ENCODE measurements at places on chromosomes 13 and 19.

- peak; percentile 60 for DNase-seq
These were observed 696 bp upstream of the SAMD1 start for GRCh38 chr19:14091081-14091812.

GRCh38 chr13:36848199-36848982 lies 29.4 kb downstream of the RFXAP start:
- no peak for DNase-seq

DNA sequence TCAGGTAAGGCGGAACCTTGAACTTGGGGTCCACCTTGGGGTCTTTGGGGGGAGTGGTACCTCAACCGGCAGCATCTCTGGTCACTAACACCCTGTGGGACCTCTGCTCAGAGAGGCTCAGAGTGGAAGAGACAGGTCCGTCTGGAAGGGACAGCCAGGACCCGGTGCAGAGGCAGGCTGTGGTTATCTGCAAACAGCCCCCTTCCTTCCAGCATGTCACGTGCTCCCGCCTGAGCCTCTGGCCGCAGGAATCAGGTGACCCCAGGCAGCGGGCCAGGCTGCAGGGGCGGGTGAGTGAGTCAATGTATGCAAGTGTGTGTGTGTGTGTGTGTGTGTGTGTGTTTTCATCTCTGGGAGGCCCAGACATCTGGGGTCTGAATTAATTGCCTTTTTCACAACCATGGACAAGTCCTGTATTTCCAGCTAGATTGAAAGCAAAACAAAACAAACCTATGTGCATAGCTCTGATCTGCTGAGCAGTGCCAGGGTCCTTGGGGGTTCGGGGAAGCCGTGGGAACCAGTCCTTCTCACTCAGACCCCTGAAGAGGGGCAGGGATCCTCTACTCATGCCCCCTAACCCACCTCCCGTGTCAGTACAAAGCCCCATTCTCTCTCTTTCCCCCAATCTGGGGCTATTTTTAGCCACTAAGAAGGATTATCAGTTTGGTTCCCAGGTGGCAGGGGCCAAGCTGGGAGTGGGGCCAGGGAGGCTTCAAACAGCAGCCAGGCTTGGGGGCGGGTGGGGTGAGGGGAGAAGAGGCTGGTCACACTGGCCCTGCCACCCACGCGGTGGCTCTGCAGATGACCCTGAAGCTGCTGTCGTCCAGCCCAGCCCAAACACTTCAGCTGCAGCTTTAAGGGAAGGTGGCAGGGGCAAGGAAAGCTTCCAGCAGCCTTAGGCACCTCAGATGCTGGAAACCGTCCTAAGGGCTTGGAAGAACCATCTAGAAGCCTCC lies 31.4 kb downstream of the CERS4 start:
- peak; percentile 91 for DNase-seq

DNA sequence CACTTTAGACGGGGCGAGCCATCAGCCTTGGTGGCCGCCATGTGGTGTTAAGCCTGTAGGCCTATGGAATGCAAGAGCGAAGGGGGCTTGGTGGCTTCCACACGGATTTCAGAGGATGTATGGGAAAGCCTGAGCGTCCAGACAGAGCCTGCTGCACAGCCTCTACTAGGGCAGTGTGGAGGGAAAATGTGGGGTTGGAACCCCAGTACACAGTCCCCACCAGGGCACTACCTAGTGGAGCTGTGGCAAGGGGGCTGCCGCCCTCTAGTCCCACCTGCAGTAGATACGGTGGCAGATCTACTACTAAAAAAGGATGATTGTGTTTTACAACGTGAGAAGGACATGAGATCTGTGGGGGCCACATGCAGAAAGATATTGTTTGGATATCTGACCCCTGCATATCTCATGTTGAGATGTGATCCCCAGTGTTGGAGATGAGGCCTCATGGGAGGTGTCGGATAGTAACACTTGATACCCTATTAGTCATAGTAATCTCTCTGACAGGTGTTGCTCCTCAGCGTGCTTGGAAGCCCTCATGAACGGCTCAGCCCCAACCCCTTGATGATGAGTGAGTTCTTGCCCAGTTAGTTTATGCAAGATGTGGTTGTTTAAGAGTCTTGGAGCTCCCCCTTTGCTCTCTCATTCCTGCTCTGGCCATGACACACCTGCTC lies 45.6 kb downstream of the LHFPL6 start:
- DNase-seq: no peak

DNA sequence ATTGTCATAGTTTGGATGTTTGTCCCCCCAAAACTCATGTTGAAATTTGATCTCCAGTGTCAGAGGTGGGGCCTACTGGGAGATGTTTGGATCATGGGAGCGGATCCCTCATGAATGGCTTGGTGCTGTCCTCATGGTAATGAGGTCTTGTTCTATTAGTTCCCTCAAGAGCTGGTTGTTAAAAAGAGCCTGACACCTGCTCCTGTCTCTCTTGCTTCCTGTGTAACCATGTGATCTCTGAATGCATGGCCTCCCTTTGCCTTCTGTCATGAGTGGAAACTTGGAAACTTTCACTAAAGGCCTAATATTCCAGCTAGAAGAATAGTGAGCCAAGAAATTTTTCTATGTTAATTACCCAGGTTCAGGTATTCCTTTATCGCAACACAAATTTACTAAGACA lies 311.4 kb upstream of the ATXN8OS start:
- no peak for DNase-seq

GRCh38 chr13:105033999-105034398 lies 1501.5 kb downstream of the EFNB2 start:
- no peak for DNase-seq

- DNase-seq: no peak
These were observed 21.8 kb downstream of the ARRDC2 start for GRCh38 chr19:18029617-18030338.

DNA sequence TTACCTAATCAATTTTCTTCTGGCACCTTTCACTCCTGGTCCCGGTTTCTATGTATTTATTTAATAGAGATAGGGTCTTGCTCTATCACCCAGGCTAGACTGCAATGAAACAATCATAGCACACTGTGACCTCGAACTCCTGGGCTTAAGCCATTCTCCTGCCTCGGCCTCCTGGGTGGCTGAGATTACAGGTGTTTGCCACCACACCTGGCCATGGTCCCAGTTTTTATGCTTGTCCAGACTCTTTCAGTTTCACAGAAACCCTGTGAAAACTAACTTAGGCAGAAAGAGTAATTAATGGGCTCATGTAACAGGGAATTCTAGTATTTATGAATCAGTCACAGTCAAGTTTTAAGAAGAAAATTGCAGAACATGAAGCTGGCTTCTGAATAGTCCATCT lies 9.0 kb upstream of the STK24 start:
- no peak for DNase-seq

DNA sequence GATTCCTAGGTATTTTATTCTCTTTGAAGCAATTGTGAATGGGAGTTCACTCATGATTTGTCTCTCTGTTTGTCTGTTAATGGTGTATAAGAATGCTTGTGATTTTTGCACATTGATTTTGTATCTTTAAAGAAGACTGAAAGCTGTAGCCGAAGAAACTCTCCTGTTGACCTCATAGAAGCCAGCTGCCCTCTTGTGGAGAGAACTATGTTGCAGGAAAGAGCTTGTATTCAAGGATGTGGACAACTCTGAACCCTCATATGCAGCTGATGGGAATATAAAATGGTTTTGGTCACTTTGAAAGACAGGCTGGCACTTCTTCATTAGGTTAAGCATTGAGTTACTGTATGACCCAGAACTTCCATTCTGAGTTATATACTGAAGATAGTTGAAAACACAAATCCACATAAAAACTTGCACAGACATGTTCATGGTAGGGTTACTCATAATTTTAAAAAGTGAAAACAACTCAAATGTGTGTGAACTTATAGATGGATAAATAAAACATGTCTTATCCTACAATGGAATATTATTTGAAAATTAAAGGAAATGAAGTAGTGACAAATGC lies 65.8 kb upstream of the SLITRK6 start:
- peak; percentile 37 for DNase-seq

- peak; percentile 9 for DNase-seq
These were observed 42.6 kb downstream of the USP12 start for GRCh38 chr13:27128825-27129627.

- DNase-seq: no peak
These were observed 400 bp downstream of the PLEKHG2 start for GRCh38 chr19:39412867-39413271.

DNA sequence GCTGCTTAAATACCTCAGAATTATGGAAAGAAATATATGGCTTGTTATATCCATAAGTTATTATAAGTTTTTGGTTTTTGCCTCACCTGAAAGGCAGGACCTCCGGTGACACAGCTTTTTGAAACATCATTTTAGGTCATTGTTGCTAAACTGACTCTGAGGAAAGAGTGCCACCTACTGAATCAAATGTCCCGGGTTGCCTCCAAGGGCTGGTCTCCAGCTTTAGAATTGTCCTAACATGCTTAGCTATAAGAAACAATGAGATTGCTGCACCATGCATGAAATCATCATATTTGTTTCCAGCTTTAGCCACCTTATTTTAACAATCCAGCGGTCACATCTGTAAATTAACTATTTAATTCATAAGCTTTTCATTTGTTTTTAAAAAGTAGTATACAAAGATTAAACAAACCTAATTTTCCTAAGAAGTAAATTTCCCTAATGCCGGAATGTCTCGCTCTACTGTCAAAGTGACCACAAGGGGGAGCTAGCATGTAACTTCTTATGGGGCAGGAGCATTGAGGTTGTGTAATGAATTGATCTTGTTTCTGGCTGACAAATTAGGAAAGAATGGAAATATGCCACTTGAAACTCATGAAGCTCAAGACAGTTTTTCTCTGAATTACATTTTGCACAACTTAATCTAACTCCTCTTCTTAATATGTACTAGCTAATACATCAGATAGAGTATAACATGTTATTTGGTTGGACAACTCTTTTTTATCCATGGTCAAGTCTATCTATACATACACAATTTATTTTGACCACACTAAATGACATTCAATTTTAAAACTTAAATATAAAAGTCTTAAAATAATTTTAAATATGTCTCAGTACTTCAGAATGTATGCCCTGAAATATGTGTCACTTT lies 6.7 kb upstream of the PCDH17 start:
- peak; percentile 68 for DNase-seq

DNA sequence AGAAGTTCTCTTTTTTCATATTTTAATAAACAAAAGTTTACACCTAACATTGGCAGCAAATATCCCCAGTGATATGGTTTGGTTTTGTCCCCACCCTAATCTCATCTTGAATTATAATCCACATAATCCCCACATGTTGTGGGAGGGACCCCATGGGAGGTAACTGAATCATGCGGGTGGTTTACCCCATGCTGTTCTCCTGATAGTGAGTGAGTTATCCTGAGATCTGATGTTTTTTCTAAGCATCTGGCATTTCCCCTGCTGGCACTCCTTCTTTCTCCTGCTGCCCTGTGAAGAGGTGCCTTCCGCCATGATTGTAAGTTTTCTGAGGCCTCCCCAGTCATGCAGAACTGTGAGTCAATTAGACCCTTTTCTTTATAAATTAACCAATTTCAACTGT lies 214.7 kb downstream of the SLITRK1 start:
- no peak for DNase-seq

DNA sequence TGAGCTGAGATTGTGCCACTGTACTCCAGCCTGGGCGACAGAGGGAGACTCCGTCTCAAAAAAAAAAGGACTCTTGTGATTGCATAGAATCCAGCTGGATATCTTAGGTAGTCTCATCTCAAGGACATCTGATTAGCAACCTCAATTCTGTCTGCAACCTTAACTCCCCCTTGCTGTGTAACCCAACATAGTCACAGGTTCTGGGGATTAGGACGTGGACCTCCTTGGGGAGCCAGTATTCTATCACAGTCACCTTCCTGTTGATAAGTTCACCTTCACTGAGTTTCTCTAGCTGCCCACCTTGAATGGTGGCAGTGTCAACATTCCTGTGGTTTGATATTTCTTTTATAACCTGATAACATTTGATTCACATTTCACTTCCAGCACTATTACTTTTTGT lies 27.2 kb downstream of the GPR18 start:
- DNase-seq: no peak

- DNase-seq: peak; percentile 78
These were observed 389.3 kb upstream of the PCDH9 start for GRCh38 chr13:67619351-67619994.

DNA sequence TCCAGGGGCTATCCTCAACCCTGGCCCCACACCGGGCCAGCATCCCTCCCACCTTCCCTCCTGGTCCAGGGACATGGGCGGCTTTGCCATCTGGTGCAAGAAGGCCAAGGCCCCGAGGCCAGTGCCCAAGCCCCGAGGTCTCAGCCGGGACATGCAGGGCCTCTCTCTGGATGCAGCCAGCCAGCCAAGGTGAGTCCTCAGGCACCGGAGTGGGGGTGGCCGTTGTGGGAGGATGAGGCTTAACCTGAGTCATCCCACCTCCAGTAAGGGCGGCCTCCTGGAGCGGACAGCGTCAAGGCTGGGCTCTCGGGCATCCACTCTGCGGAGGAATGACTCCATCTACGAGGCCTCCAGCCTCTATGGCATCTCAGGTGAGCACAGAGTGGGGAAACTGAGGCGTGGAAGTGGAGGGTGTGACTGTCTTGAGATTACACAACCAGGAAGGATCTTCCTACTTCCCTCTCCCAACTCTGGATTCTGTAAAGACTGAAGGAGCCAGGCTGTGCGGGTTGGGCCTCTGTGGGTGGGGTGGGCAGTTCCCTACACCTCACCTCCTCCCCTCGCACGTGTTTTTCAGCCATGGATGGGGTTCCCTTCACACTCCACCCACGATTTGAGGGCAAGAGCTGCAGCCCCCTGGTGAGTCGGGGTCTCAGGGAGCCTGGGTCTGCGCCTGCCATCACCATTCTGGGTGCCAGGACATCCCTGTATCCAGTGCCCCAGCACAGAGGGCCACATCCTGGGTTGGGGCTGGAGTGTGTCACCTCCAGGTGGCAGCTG lies 3.8 kb downstream of the MVB12A start:
- no peak for DNase-seq

DNA sequence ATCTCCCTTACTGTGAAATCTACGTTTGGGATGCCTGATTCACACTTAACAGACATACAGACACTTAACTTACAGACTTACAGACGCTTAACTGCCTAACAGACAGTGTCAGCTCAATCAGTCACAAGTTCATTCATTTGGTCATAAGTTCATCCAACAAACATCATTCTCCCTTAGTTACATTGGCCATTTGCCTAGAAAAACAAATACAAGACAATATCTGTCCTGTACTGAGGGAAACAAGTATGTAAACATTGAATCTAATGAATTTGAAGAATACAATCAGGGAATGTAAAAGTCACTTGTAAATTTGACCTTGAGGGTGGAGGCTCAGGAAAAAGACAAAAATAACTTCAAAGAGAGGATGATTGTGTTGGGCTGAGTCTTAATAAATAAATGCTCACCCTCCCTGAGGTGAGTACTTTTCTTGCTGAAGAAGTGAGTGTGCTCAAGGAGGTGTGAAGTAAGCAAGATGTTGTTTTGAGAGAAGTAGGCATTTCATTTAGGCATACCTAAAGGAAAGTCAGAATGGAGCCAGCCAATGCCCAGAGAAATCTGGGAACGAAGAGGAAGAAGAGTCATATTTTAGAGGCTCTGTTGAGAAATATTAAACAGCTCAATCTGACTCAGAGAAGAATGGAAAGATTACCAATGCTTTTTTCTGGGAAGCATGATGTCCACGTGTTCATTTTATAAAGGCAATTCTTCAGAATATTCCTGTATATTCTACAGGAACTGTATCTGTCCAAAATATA lies 958.4 kb upstream of the SLC10A2 start:
- peak; percentile 31 for DNase-seq

- peak; percentile 11 for DNase-seq
These were observed 2700.2 kb downstream of the PCDH9 start for GRCh38 chr13:64529874-64530485.

- DNase-seq: no peak
These were observed 684.2 kb upstream of the SPRY2 start for GRCh38 chr13:81025091-81025490.

GRCh38 chr13:83503424-83503823 lies 378.9 kb downstream of the SLITRK1 start:
- DNase-seq: peak; percentile 52

Measured in astrocyte of the spinal cord (primary cell).